ENCODE measurements at places on chromosomes 2 and 18.

- DNase-seq = no peak
Measured at GRCh38 chr2:7338961-7339360, 421.7 kb downstream of the RNF144A start.

GRCh38 chr18:6625481-6625880 is 104.0 kb upstream of the ARHGAP28 start:
- no peak for DNase-seq

DNA sequence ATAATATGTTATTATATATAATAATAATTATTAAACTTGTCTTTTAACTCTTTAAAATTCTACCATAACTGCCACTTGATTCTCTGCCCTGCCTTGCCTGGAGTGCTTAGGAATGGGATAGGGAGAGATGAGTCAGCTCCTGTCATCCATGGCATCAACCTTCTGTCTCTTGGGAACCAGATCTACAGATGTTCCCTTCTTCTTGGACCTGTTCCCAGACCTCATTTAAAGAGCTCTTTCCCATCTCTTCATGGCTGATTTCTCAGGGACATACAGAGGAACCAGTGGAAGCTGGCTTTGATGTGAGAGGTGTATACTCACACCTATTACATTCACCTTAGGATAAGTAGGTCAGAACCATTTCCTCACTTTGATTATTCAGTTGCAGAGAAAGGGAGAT is 155.3 kb upstream of the MYO3B start:
- no peak for DNase-seq

- no peak for DNase-seq
Measured at GRCh38 chr2:124884315-124884714, 859.2 kb downstream of the CNTNAP5 start.

DNA sequence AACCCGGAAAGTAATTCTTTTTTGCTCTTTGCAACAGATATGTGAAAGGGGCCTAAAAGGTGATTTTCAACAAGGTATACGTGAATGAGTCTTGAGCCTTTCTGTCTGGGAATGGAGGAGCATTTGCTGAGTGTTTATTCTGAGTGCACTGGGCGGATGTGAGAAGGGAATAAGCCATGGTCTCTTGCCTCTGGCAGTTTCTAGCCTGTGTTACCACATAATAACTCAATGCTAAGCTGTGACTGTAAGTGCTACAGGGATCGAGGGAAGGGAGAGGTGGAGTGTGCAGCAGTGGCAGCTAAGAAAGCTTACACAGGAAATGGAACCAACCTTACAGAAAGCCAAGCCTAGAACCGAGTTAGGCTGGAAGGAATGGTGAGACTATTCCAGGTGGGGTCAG is 444.3 kb downstream of the SLC4A3 start:
- no peak for DNase-seq

- DNase-seq = no peak
Measured at GRCh38 chr2:36549165-36549574, 48.8 kb downstream of the FEZ2 start.

GRCh38 chr2:158487419-158487818 is 30.7 kb downstream of the PKP4 start:
- no peak for DNase-seq

DNA sequence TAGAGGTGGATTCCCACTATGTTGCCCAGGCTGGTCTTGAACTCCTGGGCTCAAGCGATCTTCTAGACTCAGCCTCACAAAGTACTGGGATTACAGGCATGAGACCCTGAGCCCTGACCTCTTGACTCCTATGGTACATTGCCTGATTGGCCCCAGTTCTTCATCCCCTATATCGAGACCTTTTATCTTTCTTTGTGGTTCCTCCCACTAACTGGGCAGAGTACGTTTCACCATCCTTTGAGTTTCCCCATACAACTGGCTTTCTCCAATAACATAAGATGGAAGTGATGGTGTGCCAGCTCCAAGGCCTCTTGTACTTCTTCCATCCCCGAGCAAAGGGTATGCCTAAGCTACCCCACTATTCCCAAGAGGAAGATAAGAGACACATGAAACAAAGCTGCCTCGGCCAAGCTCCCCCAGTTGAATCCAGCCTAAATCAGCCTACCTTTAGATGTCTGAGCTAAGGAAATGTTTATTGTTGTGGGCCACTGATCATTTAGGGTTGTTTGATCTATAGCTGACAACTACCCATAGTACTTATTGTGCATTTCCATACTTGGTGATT is 8.3 kb upstream of the TMEM247 start:
- DNase-seq = no peak

- DNase-seq = no peak
Measured at GRCh38 chr18:48762836-48763718, 187.7 kb downstream of the SMAD7 start.

DNA sequence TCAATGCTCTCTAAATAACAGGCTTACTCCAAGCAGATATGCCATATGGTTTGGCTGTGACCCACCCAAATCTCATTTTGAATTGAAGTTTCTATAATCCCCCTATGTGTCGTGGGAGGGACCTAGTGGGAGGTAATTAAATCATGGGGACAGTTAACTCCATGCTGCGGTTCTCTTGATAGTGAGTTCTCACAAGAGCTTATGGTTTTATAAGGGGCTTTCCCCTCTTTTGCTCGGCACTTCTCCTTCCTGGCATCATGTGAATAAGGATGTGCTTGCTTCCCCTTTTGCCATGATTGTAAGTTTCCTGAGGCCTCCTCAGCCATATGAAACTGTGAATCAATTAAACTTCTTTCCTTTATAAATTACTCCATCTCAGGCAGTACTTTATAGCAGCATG is 302.7 kb upstream of the ZC3H15 start:
- no peak for DNase-seq

DNA sequence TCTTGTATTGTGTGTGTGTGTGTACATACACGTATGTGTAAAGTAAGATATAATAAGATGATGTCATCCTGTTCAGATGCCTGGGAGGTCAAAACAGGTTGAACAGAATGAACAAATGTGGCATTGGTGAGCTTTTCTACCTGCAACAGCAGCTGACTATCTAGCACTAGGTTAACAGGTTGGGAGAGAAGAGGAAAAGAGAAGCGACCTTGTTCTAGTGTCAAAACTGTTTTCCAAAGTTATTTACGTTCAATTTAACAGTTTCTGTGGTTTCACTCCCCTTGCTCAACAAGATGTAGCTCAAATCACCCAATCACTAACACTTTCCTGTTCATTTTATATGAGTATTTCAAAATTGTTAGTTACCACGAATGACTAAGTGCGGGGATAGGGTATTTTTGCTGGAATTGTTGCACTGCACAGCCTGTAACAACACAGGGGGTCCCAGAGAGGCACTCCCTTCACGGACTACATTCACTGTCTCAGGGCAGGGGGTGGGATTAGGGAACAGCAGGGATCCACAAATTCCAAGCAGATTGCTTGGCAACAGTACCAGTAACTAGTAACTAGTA is 67.5 kb upstream of the DTNB start:
- DNase-seq = no peak

- no peak for DNase-seq
Measured at GRCh38 chr2:38682008-38682575, 16.2 kb downstream of the GALM start.
